ENCODE measurements at places on chromosomes 16 and 17.
A peak's percentile ranks its signal among the peaks of the same experiment; 100 is the strongest.

GRCh38 chr16:2816751-2817339, at the start of gene PRSS21:
Gene PRSS21 (plus strand): TSS chr16:2817237. CDS start chr16:2817269, 32 bp downstream.
- no peak for DNase-seq

- peak; percentile 27 for DNase-seq
Measured at GRCh38 chr17:30292286-30292858, 628 bp upstream of the BLMH start.

DNA sequence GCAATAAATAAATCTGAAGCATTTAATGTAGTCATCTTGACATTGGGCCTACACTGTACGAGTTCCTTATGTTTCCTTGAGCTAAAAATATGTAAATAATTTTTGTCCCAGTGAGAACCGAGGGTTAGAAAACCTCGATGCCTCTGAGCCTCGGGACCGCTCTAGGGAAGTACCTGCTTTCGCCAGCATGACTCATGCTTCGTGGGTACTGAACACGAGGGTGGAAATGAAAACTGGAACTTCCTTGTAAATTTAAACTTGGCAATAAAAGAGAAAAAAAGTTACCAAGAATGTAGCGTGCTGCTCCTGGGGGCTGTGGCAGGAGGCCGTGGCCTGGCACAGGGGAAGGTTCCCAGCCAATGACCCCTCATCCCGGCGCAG, 74.1 kb downstream of the SOCS1 start:
- no peak for DNase-seq

GRCh38 chr17:56536766-56537165, 56.7 kb upstream of the NOG start:
- no peak for DNase-seq

DNA sequence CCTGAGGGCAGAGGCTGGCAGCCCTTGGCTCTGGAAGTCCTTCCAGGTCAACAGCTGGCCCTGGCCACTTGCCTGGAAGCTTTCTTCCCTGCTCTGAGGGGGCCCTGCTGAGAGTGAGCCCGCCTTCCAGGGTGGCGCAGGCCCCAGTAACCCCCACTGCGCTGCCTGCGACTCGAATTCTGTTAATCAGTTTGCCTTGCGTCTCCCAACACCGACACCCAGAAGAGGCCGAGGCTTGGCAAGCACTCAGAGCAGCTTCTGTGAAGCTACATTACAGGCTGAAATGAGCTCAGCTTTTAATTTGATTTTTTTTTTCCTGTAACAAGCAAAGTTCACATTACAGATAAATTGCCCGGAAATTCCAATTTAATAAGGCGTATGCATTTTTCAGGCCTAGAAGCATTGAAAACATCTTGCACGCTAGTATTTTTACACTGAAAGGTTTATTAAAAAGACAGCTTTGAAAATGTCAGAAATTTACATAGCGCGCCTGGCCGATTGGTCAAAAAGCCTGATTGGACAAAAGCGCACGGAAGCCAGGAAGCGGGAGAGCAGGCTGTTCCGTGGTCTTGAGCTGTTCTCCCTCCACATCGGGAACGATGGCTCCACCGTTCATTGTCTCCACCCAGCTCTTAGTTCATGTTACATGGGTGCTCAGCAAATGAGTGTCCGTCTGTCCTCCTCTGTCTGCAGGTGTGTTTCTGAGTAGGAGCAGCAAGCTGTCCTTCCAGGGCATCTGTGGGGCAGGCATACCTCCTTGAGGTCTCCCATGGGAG, 65.5 kb upstream of the HSBP1 start:
- DNase-seq, result no peak

All from cerebellum (tissue), 4 donors.